Astrocyte (in vitro differentiated cells and primary cell): ENCODE measurements at places on chromosomes 2 and 18. TPM values are rescaled to one million over a fixed set of nuclear protein-coding genes. Genes with fewer than 3 reads are reported as not detected.

The NOL4 gene
- 1.9 and 2.1 TPM in 2 replicates for total RNA-seq

The CUL3 gene
- 78.2 and 95.5 TPM in 2 replicates for total RNA-seq

The OSGEPL1 gene
- 3.0 and 4.1 TPM in 2 replicates for total RNA-seq

The DSG2 gene
- total RNA-seq: 154 and 168 TPM in 2 replicates

The NEU4 gene
- total RNA-seq: 0.09 and 0.22 TPM in 2 replicates

The ACOXL gene
- 0.12 and 0.23 TPM in 2 replicates for total RNA-seq

The TMEM17 gene
- 2.7 and 4.0 TPM in 2 replicates for total RNA-seq

The CIDEA gene
- 0.43 TPM in 1 of 2 replicates, not detected in the other for total RNA-seq

The PLGLB1 gene
- total RNA-seq: 0.59 and 1.8 TPM in 2 replicates

The DCDC2C gene
- not detected in 2 replicates for total RNA-seq

The FBXO36 gene
- total RNA-seq: 1.9 and 2.8 TPM in 2 replicates

The IL1F10 gene
- total RNA-seq: not detected in 2 replicates

The POTEE gene
- 0.79 and 1.0 TPM in 2 replicates for total RNA-seq

The DPP4 gene
- total RNA-seq: 5.3 and 6.7 TPM in 2 replicates

The PNO1 gene
- 23.0 and 26.8 TPM in 2 replicates for total RNA-seq

The GTF2A1L gene
- not detected in 2 replicates for total RNA-seq

The ANKRD53 gene
- 0.94 and 1.1 TPM in 2 replicates for total RNA-seq

The MAB21L4 gene
- total RNA-seq: 0.43 and 0.59 TPM in 2 replicates

The MATN3 gene
- 11.4 and 13.3 TPM in 2 replicates for total RNA-seq

The OTX1 gene
- total RNA-seq: 0.30 TPM in 1 of 2 replicates, not detected in the other

The CCDC141 gene
- 0.18 TPM in 1 of 2 replicates, not detected in the other for total RNA-seq

The EGR4 gene
- total RNA-seq: not detected in 2 replicates

The ECEL1 gene
- total RNA-seq: 0.14 TPM in 1 of 2 replicates, not detected in the other

The VSNL1 gene
- 0.61 and 2.4 TPM in 2 replicates for total RNA-seq

The D2HGDH gene
- 10.0 and 11.5 TPM in 2 replicates for total RNA-seq

The CPO gene
- not detected in 2 replicates for total RNA-seq

The SNED1 gene
- 0.23 and 0.48 TPM in 2 replicates for total RNA-seq

The TRAPPC12 gene
- total RNA-seq: 62.1 and 65.9 TPM in 2 replicates

The CAPN14 gene
- total RNA-seq: 0.12 and 0.14 TPM in 2 replicates
